ENCODE measurements at places on chromosomes 7 and 10.

- no peak for DNase-seq
Measured at GRCh38 chr10:128448796-128449195, 322.6 kb upstream of the MKI67 start.

DNA sequence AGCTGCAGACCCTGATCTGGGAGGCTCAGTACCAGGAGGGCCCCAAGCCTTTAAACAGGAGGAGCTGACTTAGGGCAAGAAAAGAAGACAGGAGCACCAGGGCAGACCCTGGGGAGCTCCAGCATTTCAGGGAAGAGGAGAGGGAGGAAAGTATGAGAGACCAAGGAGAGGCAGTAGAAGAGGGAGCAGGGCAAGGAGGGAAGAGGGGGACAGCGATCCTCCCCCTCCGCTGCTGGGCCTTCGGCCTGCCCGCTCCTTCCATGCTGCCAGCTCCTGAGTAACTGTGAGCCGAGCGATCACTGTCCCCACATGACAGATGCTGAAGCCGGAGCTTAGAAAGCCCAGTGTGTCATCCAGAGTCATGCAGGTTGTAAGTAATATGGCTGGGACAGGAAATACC lies 65.9 kb downstream of the ALOX5 start:
- DNase-seq: no peak

DNA sequence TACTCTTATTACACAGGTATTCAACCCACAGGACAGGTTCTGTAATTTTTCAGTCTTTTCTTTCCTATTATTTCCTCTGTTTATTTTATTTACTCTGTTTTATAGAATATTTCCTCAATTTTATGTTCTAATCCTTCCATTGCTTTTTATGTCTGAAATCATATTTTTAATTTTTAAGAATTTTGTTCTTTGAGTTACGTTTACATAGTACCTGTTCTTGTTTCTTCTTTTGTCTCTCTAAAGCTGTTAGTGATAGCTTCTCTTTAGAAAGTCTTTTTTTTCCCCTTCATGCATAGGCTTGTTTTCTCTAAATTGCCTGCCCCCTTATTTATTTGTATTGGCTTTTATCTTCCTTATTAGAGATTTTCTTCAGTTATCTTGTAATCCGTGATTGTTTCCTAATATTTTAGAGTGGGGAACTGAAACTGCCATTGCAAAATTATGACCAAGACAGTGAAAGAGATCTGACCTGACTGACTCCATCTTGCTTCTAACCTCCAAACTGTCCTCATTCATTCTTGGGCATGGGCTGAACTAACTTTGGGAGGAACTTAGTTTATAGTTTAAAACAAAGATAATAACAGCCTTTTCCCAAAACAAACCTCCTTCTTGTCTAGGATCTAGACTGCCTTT lies 187.6 kb downstream of the PFKFB3 start:
- no peak for DNase-seq

DNA sequence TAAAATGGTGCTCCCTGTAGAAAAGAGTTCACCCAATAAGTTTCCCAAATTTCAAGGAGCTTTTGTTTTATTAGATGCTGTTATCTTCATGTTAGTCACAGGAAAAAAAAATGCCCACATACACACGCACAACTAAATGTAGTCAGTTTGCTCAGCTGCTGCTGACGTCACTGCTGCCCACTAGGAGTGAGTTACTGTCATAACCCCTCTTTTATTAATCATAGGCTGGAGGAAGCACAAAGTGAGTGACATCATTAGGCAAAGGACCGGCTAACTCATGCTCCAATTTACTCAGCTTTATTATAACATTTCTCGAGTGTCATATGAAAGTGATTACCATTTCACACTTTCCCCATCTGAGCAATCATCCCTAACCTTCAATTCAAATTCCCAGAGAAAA lies 6.7 kb upstream of the INHBA start:
- DNase-seq: no peak

- no peak for DNase-seq
Measured at GRCh38 chr7:45073031-45073785, 15.6 kb downstream of the NACAD start.

DNA sequence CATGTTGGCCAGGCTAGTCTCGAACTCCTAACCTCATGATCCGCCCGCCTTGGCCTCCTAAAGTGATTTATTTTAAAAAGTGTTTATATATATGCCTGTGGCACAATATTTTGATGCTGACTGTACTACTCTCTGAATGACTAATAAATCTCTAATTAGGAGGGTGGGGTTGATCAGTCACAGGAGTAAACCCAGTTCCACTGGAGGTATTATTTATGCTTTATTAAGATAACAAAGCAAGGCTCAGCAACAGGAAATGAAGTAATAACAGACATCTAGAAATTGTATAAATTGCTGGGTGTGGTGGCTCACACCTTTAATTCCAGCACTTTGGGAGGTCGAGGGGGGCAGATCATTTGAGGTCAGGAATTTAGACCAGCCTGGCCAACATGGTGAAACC lies 26.0 kb upstream of the MCU start:
- DNase-seq: no peak

DNA sequence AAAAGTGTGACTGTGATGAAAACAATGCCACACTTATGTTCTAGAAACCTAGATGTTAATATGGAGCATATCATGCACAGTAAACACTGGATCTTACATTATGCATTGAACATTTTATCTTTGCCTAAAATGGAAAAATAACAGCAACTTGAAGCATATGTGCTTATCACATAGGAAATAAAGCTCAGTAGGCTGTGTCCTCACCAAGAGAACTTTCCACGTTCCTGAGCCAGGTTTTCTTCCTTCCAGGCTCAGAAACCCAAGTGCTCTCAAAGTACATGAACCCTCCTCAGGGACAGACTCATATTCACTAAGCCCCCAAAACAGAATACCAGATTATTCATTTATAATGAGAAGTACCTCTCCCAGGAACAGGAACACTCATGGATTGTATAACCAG lies 79.4 kb upstream of the PRKAR2B start:
- DNase-seq: no peak

- DNase-seq: no peak
Measured at GRCh38 chr7:131342864-131343442, 15.3 kb downstream of the MKLN1 start.

DNA sequence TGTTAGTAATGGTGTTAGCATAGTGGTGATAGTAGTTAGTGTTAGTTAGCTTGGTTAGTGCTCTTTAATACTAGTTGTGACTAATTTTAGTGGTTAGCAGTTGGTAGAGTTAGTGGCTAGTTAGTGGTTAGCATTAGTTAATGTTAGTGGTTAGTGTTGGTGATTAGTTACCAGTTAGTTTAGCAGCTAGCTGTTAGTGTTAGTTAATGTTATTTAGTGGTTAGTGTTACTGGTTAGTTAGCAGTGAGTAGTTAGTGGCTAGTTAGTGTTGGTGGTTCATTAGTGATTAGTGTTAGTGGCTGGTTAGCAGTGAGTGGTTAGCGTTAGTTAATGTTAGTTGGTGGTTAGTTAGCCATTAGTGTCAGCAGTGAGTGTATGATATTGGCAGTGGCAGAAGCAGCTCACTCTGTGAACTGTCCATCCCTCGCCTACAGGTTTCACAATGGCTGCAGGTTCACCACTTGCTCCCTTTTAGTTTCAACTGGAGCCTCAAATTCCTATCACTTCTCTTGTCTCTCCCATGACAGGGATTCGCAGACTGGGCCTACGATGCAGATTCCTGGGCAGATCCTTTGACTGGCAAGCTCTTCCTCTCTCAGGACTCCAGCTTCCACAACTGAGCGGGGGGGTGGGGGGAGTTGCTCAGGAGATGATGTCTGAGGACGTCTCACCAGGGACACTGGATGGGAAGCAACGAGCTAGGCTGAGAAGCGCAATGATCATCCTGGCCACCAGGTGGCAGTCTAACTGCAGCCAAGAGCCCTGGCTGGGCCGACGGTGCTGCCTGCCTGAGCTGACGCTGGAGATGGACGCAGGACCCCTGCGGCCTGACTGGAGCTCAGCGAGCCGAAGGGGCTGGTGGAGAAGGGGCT lies 19.5 kb downstream of the GHRHR start:
- peak; percentile 52 for DNase-seq

DNA sequence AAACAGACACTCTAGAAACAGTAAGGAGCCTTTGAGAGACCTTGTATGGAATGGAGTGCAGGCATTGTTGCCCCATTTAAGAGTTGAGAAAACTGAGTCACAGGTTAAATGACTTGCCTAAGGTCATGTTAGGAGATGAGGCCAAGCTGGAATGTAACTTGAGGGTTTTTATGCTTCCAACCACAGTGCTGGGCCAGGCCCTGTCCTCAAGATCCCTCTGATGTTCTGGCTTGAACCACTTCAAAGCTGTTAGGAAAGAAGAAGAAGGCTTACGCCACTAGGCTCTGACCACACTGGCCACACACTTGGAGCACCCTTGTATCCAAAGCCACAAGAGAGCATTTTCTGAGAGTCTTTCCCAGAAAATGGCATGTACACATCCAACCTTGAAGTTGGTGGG lies 42.7 kb downstream of the PLAU start:
- DNase-seq: no peak

- no peak for DNase-seq
Measured at GRCh38 chr7:158377800-158378623, 209.6 kb downstream of the PTPRN2 start.

GRCh38 chr10:19683356-19683755 lies 132.9 kb upstream of the PLXDC2 start:
- no peak for DNase-seq

GRCh38 chr10:73529089-73529832 lies 33.4 kb upstream of the PPP3CB start:
- peak; percentile 75 for DNase-seq

DNA sequence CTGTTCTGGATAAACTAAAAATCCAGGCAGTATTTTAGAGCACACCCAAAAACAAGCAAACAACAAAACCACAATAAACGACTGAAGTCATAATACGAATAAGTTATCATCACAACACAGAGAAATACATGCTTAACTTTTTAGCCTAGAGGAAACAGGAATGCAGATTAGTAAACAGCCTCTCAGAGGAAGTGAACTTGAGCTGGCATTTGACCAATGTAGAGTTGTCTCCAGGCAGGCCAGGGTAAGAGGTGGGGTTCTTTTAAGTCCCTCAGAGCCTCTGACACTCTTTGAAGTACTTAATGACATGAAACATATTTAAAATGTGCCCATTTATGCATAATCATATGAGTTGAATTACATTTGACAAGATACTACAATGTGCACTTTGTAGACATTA lies 43.3 kb upstream of the PLXDC2 start:
- no peak for DNase-seq

DNA sequence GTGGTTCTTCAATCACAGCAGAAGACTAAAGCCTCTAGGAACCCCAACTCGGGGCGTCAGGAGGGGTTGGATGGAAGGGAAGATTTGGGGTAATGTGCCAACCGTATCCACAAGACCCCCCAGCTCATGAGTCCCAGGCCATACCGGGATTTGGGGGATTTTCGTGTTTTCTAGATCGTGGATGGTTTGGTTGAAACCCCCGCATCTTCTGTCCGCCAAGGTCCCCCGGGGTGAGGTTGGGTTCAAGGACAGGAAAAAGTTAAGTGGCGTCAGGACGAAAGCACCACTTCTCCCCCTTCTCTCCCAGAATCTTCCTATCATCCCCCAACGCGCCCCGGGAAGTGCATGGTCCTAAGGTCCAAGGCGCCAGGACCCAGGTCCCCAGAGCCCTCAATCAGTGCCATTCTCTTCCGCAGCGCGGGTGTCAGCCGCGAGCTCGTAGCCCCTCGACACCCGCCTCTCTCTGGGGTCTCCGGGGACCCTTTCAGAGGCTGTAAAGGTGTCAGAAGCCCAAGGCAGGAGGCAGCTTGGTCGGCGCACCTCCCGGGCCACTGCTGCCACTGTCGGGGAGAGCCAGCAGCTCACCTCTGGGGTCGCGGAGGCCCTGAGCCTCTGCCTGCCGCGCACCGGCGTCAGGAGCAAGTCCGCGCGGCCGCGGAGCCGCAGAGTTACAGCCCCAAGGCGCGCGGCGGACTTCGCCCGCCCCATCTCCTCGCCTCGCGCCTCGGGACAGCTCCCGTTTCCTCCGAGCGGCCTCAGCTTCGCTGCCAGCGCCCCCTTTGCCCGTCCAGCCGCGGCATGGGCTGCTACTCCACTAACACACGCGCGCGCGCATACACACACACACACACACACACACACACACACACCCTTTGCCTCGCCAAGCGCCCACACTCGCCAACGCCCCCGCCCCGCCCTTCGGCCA lies 1.5 kb downstream of the MKX start:
- no peak for DNase-seq

DNA sequence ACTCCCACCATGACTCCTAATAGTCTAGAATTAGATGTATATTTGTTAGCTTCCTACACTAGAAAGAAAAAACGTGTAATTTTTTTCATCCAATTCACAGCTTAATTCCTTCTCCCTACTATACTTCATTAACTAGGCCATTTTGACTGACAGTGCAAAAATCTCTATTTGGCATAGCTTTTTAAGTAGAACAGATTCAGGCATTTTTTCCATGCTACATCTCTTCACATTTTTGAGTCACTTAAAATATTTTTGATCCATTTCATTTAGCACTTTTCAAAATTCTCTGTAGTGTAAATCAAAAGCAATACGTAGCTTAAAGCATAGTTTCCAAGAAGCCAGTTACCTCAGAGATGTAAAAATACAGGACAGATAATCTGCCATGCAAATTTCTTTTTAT lies 391.1 kb upstream of the NPVF start:
- DNase-seq: no peak

DNA sequence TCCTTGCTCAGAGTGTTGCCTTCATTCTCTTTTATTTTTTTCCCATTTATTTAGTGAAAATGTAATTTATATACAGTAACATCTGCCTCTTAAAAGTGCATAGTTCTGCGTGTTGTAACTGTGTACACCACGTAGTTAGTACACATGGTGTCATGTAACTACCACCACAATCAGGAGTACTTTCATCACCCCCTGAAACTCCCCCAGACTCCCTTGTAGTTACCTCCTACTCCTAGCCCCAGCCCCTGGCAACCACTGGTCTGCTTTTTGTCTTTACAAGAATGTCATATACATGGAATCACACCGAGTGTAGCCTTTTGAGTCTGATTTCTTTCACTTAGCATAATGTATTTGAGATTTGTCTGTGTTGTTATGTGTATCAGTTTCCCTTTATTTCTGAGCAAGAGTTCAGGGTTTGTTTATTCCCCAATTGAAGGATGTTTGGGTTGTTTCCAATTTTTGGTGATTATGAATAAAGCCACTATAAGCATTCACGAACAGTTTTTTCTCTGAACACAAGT lies 50.6 kb downstream of the GRK5 start:
- DNase-seq: no peak

Measured in Jurkat, Clone E6-1 (cell line).